ENCODE measurements at places on chromosomes 4 and X.

DNA sequence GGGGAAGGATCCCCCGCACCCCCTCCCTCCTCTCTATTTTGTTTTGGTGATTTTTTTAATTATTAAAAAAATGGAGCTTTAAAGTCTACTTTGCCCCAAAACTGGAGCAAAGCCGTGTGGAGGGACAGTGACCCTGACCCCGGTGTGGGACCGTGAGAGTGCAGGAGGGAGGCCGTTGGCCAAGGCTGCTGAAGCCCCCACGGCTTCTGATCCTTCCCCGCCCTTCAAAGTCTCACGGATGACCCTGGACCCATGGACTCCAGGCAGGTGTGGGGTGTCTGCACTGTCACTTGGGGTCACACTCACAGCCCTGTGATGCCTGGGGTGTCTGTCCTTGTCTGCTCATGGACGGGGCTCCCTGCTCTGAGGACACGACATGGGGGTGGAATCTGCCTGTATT lies 133.3 kb downstream of the CPZ start:
- DNase-seq = no peak
- no peak overlapping the region for H3K27ac ChIP-seq
- H3K4me1 ChIP-seq = no peaks in the 10 kb centered on the region
- H3K27me3 ChIP-seq = no peaks in the 10 kb centered on the region
- H3K36me3 ChIP-seq = no peaks in the 10 kb centered on the region

GRCh38 chrX:68686097-68686977 lies 38.9 kb downstream of the STARD8 start:
- H3K27ac ChIP-seq = peak overlapping the region; percentile 46
- no peaks in the 10 kb centered on the region for H3K36me3 ChIP-seq
- H3K4me3 ChIP-seq = peak overlapping the region; percentile 45
- no peaks in the 10 kb centered on the region for H3K4me1 ChIP-seq

- no peaks in the 10 kb centered on the region for H3K4me1 ChIP-seq
- H3K36me3 ChIP-seq = no peaks in the 10 kb centered on the region
- no peak for DNase-seq
- H3K27ac ChIP-seq = no peak overlapping the region
- no peak overlapping the region for H3K4me3 ChIP-seq
- no peaks in the 10 kb centered on the region for H3K27me3 ChIP-seq
Measured at GRCh38 chrX:49912086-49912485, 10.3 kb upstream of the CLCN5 start.

- H3K27me3 ChIP-seq = no peaks in the 10 kb centered on the region
- no peak overlapping the region for H3K4me3 ChIP-seq
- no peak for DNase-seq
- no peak overlapping the region for H3K27ac ChIP-seq
- no peaks in the 10 kb centered on the region for H3K4me1 ChIP-seq
- H3K36me3 ChIP-seq = no peaks in the 10 kb centered on the region
Measured at GRCh38 chr4:163505374-163505773, 10.9 kb downstream of the TMA16 start.

GRCh38 chr4:122894827-122895226 lies 27.6 kb downstream of the NUDT6 start:
- no peaks in the 10 kb centered on the region for H3K27me3 ChIP-seq
- DNase-seq = no peak
- H3K27ac ChIP-seq = no peak overlapping the region
- H3K4me3 ChIP-seq = no peak overlapping the region
- H3K36me3 ChIP-seq = peaks cover 12% of the 10 kb centered on the region

DNA sequence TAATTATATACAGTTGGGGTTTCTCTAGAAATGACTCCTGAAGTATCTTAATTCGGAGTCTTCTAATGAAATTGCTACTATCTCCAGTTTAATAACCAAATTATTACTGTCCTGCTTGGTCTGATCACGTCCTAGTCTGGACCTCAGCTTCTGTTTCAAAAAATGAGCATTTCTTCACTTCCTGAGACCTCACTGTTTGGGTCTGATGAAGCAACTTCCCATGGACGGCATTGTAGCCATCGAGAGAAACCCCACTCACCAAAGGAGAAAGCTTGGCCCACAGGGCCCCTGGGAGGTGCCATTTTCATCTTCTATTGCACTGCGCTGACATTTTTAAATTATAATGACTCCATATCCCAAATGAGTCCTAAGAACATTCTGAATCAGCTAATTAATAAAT lies 178.0 kb downstream of the MGST2 start:
- no peak overlapping the region for H3K4me3 ChIP-seq
- DNase-seq = no peak
- H3K27ac ChIP-seq = no peak overlapping the region
- H3K36me3 ChIP-seq = no peaks in the 10 kb centered on the region
- no peaks in the 10 kb centered on the region for H3K27me3 ChIP-seq

DNA sequence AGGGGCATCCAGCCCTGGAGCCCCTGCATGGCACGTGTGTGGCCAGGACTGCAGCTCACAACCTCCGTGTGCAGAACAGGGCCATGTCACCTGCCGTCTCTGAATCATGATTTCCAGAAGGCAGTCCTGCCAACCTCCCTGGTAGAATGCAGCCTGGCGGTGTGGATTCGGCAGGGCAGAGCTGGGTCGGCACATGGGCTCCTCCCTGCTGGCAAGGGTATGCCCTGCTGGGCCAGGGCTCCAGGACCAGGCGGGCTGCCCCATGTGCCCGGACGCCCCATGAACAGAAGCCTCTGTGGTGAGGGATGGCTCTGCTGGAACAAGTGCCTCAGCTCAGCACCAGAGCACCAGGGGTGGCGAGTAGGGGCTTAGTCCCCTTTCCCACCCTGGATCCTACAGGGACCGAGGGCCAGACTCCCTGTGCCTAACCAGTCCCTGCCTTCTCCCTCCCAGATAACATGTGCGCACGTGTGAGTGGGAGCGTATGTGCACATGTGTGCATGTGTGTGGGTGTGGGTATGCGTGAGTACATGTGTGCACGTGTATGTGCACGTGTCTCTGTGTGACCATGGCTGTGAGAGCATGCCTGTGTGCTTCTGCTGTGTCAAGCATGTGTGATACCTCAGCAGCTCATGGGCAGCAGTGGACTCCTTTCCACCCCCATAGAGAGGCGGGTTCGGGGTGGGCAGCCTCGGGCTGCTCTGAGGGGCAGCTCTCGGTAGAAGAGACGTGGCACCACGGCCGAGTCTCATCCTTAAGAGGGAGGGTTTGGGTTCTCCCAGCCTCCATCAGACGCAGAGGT lies 10.3 kb upstream of the MXD4 start:
- no peak for DNase-seq
- no peaks in the 10 kb centered on the region for H3K4me1 ChIP-seq
- no peak overlapping the region for H3K27ac ChIP-seq
- H3K4me3 ChIP-seq = no peak overlapping the region

DNA sequence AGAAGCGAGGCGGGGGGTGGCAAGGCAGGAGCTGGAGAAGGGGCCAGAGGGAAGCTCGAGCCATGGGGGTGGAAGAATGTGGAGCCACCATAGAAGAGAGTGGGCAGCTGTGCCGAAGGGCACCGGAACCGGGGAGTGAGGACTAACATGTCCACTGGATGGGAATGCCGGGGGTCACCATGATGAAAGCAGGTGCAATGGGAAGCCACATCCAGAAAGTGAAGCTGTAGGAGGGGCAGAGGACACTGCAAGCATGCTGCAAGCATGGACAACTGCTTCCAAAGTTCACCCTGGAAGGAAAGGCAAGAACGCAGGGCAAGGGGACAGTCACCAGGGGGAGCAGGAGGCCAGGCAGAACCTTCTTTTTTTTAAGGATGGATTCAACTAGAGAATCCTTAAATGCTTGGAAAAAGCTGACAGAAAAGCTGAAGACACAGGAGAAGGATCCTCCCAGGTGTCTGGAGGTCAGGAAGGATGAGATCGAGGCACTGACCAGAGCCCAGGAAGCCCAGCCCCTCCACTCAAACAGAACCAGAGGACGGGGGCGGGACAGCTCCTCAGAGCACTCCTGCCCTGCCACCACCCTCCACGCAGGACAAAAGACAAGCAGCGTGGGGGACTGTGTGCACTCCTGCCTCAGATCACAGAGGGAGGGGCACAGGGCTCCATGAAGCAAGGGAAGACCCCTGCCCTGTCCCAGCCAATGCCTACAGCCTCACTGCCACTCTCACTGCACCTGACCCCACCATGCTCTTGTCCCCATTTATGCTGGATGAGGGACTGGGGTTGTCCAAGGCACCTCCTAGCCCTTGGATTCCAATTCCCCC lies 169.2 kb downstream of the AFAP1 start:
- no peaks in the 10 kb centered on the region for H3K4me1 ChIP-seq
- H3K36me3 ChIP-seq = peaks cover 6% of the 10 kb centered on the region
- no peak overlapping the region for H3K4me3 ChIP-seq
- DNase-seq = no peak

DNA sequence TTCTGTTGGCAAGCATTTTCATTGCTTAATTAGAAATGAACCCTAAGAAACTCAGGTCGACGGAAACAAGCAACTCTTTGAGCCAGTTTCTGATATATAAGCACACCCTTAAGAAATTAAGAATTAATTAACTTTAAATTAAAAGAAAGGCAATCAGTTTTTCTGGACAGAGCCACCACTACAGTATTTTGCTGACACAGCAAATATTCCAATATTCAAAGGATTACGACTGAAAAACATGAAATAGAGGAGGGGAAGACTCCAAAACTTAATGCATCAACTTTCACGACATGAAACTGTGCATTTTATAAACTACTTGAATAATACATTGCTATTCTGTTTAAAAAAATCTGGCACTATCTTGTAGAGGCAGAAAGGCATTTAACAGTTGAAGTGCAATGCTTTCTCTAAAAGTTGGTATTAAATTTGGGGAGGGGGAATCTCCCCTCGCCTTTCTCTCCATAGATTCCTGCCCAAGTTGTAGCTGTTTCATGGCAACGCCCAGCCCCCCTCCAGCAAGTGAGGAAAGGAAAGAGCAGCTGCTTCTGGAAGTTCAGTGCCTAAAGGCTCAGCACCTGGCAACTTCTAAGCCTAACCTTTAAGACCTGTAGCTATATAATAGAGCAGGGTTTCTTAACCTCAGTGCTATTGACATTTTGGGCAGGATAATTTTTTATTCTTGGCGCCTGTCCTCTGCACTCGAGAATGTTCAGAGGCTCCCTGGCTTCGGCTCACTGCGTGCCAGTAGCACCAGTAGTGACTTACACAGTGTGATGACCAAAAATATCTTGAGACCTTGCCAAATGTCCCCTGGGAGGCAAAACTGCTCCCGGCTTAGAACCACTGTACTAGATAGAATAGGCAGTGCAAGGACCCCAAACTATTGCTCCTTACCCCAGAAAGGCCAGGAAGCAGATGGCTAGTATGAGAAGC lies 6.7 kb upstream of the ZCCHC18 start:
- no peaks in the 10 kb centered on the region for H3K4me1 ChIP-seq
- no peaks in the 10 kb centered on the region for H3K36me3 ChIP-seq
- H3K4me3 ChIP-seq = no peak overlapping the region
- no peak overlapping the region for H3K27ac ChIP-seq

DNA sequence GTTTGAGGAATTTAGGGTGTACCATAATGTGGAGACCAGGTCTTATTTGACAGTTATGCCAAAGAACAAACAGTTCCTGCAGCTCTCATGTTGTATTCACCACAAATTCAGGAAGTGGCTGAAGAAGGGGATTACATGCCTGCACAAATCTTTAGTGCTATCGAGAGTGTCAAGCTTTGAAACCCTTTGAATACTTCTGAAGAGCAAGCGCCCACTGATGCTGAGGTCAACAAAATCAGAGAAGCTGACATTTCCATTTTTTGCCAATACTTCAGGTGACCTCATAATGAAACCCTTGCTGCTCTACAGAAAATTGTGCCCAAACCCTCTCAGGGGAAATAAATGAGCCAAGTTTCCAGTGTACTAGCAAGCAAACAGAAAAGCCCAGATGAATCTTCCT lies 28.4 kb downstream of the PAK3 start:
- H3K36me3 ChIP-seq = no peaks in the 10 kb centered on the region
- no peak overlapping the region for H3K4me3 ChIP-seq
- H3K27me3 ChIP-seq = no peaks in the 10 kb centered on the region
- DNase-seq = no peak
- no peak overlapping the region for H3K27ac ChIP-seq

DNA sequence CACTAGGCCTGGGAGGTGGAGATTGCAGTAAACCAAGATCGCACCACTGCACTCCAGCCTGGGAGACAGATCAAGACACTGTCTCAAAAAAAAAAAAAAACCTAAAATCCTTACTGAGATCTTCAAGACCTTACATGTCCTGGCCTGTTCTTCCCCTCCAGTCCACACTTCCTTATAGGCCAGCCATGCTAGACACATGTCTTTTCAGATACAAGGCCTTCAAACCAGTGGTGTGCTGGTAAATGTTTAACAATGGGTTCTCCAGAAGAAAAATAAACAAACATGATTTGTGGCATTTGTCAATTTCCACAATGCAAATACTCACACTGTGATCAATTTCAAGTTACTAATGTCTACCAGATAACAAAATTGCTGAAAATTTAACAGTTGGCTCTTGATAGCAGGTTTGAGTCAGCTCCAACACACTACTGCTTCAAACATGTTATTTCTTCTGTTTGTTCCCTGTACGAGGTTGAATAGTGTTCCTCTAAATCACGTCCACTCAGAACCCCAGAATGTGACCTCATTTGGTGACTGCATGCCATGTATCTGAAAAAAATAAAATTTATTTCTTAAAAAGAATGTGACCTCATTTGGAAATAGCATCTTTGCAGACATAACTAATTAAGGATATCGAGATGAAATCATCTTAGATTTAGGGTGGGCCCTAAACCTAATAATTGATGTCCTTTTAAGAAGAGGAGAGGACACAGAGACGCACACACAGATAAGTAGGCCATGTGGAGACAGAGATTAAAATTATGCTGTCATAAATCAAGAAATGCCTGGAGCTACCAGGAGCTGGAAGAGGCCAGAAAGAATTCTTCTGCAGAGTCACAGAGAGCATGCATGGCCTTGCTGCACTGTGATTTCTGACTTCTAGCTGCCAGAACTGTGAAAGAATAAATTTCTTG lies 144.4 kb downstream of the ZNF674 start:
- no peaks in the 10 kb centered on the region for H3K4me1 ChIP-seq
- H3K27ac ChIP-seq = no peak overlapping the region
- DNase-seq = no peak
- no peaks in the 10 kb centered on the region for H3K27me3 ChIP-seq
- H3K36me3 ChIP-seq = no peaks in the 10 kb centered on the region
- no peak overlapping the region for H3K4me3 ChIP-seq

DNA sequence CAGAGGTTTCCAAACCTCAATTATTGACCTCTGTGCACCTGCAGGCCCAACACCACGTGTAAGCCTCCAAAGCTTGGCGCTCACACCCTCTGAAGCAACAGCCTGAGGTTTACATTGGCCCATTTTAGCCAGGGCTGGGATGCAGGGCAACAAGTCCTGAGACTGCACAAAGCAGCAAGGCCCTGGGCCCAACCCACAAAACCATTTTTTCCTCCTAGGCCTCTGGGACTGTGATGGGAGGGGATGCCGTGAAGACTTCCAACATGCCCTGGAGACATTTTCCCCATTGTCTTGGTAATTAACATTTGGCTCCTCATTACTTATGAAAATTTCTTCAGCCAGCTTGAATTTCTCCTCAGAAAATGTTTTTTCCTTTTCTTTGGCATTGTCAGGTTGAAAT lies 54.9 kb upstream of the CNKSR2 start:
- no peaks in the 10 kb centered on the region for H3K27me3 ChIP-seq
- no peaks in the 10 kb centered on the region for H3K36me3 ChIP-seq
- no peak for DNase-seq
- no peaks in the 10 kb centered on the region for H3K4me1 ChIP-seq
